CD4-positive, alpha-beta memory T cell (primary cell): ENCODE measurements at places on chromosomes 6 and 20.

DNA sequence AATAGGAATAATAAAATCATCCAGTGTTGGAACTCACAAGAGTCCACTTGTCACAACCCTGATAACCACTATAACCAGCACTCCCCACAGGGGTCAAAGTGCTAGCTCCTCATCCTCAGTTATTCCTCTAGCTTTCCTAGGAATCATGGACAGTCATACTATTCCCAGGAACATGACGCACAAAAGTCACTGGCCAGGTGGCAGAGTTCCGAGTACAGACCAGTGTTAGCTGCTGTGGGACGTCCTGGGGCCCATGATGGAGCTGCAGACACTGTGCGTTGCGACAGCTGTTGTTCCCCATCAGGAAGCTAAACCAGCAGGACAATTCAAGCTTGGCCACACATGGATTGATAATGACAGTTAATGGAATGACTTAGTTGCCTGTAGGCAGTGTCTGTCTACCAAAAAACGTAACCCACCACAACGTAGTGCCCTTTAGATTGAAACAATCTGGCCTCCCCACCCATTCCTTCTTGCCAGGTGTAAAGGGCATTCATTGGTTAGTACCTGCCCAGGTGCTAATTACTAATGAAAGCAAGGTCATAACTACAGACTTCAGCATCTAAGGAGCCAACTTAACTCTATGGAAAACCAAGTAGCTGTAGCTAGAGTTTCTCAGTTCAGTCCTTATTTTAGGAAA is 17.4 kb downstream of the EZR start:
- H3K4me1 ChIP-seq = peaks cover 98% of the 10 kb centered on the region
- no peak overlapping the region for H3K27ac ChIP-seq
- H3K27me3 ChIP-seq = no peaks in the 10 kb centered on the region
- H3K36me3 ChIP-seq = no peaks in the 10 kb centered on the region
- H3K4me3 ChIP-seq = no peak overlapping the region

DNA sequence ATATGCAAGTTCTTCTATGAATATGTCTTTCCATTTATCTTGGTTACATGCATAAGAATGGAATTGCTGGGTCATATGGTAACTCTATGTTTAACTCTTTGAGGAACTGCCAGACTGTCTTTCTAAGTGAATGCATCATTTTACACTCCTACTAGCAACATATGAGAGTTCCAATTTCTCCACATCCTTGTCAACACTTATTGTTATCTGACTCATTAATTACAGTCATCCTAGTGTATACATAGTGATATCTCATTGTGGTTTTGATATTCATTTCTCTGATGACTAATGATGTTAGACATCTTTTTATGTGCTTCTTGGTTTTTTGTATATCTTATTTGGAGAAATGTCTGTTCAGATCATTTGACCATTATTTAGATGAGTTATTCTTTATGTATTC is 96.7 kb upstream of the LAMP5 start:
- no peaks in the 10 kb centered on the region for H3K4me1 ChIP-seq
- no peak overlapping the region for H3K27ac ChIP-seq

DNA sequence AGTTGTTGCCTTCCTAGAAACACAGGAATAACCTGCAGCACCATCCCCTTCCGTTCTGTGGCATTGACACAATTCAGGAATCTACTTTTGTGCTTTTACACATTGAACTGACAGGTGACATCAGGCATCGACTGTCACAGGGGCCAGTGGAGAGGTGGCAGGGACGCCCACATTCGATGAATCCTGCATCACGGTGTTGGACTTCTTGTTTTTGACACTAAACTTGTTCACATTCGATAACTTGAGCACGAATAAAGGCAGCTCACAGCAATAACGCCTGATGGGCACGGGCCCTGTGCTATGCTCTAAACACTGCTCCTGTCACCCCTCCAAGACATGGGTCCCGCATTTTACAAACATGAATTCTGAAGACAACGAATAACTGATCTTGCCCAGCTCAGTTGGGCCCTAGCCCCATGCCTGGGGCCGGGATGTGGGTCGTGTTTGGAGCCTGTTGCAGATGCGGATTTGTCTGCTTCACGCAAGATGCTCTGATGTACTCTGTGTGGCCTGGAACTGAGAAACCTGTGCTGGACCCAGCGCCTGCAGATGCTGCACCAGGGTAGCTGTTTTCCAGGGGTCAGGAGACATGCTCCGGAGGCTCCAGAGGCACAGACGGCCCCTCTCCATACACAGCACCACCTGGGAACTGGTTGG is 75.7 kb downstream of the TTLL2 start:
- H3K27me3 ChIP-seq = no peaks in the 10 kb centered on the region
- no peaks in the 10 kb centered on the region for H3K36me3 ChIP-seq
- no peak overlapping the region for H3K27ac ChIP-seq
- DNase-seq = no peak

DNA sequence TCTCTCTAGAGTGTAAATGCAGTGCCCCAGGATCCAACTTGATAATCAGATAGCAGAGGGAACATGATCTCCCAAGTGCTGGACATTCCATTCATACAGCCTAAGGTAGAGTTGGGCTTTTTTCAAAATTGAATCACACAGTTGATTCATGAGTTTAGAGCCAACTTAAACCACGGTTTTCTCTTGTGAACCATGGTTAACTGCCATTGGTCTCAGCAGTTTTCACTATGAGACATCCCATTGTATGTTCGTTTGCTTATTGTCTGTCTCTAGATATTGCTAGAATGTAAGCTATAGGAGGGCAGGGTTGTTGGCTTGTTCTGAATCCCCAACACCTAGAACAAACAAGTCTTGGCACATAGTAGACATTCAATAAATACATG is 37.2 kb upstream of the TAF8 start:
- H3K4me1 ChIP-seq = peaks cover 72% of the 10 kb centered on the region
- DNase-seq = no peak
- peaks cover 3% of the 10 kb centered on the region for H3K36me3 ChIP-seq
- H3K27me3 ChIP-seq = no peaks in the 10 kb centered on the region

DNA sequence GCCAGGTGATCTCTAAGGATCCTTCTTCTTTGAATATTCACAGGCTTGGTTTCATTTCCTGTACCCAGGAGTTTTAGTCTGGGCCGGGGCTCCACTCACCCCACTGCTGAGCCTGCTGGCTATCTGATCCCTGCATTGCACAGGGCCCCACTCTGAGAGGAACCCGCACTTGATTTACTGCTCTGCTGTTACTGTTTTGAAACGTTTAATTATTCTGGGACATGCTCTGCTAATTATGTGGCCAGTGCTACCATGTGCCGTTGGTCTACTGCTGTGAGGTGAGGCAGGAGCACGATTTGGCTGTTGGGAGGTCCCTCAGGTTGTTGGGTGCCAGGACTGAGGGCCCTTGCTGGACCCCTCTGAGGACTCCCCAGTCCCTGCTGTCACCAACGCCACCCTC is 108.7 kb upstream of the SIRPA start:
- H3K27ac ChIP-seq = no peak overlapping the region
- no peaks in the 10 kb centered on the region for H3K36me3 ChIP-seq
- DNase-seq = no peak
- peaks cover 11% of the 10 kb centered on the region for H3K27me3 ChIP-seq

GRCh38 chr6:169101036-169101805 is 152.4 kb downstream of the THBS2 start:
- DNase-seq = no peak
- no peaks in the 10 kb centered on the region for H3K4me1 ChIP-seq
- H3K36me3 ChIP-seq = no peaks in the 10 kb centered on the region
- H3K27ac ChIP-seq = no peak overlapping the region

- H3K27me3 ChIP-seq = no peaks in the 10 kb centered on the region
- H3K27ac ChIP-seq = no peak overlapping the region
- H3K36me3 ChIP-seq = no peaks in the 10 kb centered on the region
- DNase-seq = no peak
- no peaks in the 10 kb centered on the region for H3K4me1 ChIP-seq
Observed at GRCh38 chr20:61808447-61808846, 257.2 kb downstream of the TAF4 start.

- H3K36me3 ChIP-seq = no peaks in the 10 kb centered on the region
- H3K27ac ChIP-seq = no peak overlapping the region
- no peaks in the 10 kb centered on the region for H3K27me3 ChIP-seq
- no peaks in the 10 kb centered on the region for H3K4me1 ChIP-seq
- H3K4me3 ChIP-seq = no peak overlapping the region
Observed at GRCh38 chr6:168007592-168008338, 10.3 kb downstream of the KIF25 start.

GRCh38 chr6:144321839-144322591 is 36.9 kb downstream of the UTRN start:
- no peak overlapping the region for H3K27ac ChIP-seq
- H3K4me3 ChIP-seq = no peak overlapping the region
- DNase-seq = no peak
- no peaks in the 10 kb centered on the region for H3K4me1 ChIP-seq
- H3K27me3 ChIP-seq = no peaks in the 10 kb centered on the region
- no peaks in the 10 kb centered on the region for H3K36me3 ChIP-seq

GRCh38 chr6:68654134-68654533 is 19.1 kb downstream of the ADGRB3 start:
- H3K4me1 ChIP-seq = no peaks in the 10 kb centered on the region
- H3K27me3 ChIP-seq = no peaks in the 10 kb centered on the region
- no peak for DNase-seq
- H3K4me3 ChIP-seq = no peak overlapping the region
- no peak overlapping the region for H3K27ac ChIP-seq

DNA sequence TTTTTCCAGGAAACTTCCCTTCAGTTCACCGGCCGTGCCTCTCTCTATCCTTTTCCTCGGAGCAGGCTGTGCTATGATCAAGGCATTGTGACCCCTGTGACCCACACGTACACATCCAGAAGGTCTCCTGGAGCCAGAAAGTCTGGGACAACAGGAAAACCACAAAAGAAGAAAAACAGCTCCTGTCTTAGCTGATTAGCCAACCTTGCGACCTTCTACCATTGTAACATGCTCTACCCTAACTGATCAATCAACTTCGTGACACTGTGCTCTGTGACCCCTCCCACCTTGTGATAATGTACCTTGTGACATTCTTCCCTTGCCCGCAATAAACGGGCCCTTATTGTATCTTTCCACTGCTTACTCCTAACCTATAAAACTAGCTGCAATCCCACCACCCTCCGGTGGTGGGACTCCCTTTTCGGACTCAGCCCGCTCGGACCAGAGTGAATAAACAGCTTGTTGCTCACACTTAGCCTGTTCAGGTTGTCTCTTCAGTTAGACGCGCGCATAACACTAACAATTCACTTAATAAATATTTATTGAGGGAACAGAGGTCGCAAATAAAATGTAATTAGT is 24.2 kb downstream of the ZNF311 start:
- H3K4me3 ChIP-seq = peak overlapping the region; percentile 99
- no peaks in the 10 kb centered on the region for H3K27me3 ChIP-seq
- H3K4me1 ChIP-seq = peaks cover 30% of the 10 kb centered on the region
- H3K36me3 ChIP-seq = no peaks in the 10 kb centered on the region
- no peak overlapping the region for H3K27ac ChIP-seq
- DNase-seq = peak; percentile 54

- H3K4me1 ChIP-seq = no peaks in the 10 kb centered on the region
- H3K27me3 ChIP-seq = peaks cover 19% of the 10 kb centered on the region
- no peak for DNase-seq
- no peak overlapping the region for H3K27ac ChIP-seq
- no peaks in the 10 kb centered on the region for H3K36me3 ChIP-seq
- H3K4me3 ChIP-seq = no peak overlapping the region
Observed at GRCh38 chr6:137013738-137014602, 30.8 kb downstream of the IL20RA start.

DNA sequence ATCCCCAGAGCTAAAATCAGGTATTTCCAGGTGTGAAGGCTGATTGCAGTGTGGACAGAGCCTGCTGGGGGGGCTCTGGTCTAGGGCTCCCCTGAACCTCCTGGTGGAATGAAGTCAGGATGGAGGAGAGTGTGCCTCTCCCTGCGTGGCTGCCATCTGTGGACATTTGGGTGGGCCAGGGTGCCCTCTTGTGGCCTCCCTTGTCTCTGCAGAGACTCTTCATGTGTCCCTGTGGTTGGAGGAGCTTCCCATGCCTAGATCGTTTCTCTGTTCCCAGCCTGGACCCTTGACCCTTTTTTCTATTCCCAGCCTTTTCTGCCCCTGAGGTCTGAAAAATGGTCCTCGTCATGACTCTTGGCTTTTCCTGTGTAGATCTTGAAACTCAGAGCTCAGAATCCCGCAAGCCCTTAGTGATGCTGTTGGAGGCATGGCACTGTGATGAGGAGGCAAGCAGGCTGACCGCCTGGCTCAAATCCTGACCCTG is 9.9 kb upstream of the PSMF1 start:
- H3K36me3 ChIP-seq = no peaks in the 10 kb centered on the region
- no peak overlapping the region for H3K4me3 ChIP-seq
- H3K4me1 ChIP-seq = no peaks in the 10 kb centered on the region
- H3K27ac ChIP-seq = no peak overlapping the region

- peak; percentile 55 for DNase-seq
- H3K27me3 ChIP-seq = no peaks in the 10 kb centered on the region
- H3K4me1 ChIP-seq = peaks cover 18% of the 10 kb centered on the region
Observed at GRCh38 chr6:160069050-160069454, 52.6 kb upstream of the SLC22A1 start.
